ENCODE measurements at places on chromosomes 2 and 18. TPM values are rescaled to one million over a fixed set of nuclear protein-coding genes. Genes with fewer than 3 reads are reported as not detected.

GRCh38 chr2:7180638-7181370 lies 263.6 kb downstream of the RNF144A start:
- DNase-seq = no peak

DNA sequence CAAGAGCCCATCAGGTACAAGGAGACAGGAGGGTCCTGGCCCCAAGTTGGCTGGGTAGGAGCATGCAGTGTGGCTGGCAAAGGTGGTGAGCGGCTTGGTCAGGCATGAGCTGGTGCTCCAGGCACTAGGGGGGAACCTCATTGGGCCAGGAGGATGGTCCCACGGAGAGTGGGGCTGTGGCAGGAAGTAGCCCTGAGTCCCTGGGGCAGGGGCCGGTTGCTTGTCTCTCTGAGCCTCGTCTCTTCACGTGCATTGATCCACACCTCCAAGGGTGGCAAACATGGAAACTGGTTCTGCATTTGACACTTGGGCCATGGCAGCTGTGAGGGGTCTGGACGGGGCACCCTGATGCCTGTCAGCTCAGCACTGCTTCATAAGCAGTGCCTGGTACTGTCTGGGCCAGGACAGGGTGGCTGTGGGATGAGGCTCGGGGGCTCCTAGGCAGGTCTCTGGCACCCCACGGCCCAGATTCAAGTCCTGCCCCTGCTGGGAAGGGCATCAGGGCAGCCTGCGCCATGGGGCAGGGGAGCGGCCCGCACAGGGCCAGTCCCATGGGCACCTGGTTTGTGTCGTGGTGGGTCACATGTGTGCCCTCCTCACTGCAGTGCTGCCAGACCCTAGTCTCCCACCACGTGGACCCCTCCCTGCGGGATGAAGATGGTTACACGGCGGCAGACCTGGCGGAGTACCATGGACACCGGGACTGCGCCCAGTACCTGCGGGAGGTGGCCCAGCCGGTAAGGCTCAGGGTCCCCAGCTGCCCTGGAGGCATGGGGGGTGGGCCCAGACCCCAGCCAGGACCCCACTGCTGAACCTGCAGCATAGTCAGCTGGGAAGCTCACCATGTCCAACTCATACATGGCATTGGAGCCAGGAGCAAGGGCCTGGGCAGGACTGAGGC lies 16.4 kb downstream of the ESPNL start:
- DNase-seq = no peak

Gene ACMSD
- not detected for total RNA-seq

Gene ACP1
- 93.8 TPM for total RNA-seq

Gene CEBPZOS
- 6.7 TPM for total RNA-seq
